Activated CD4-positive, CD25-positive, alpha-beta regulatory T cell treated with anti-CD3 and anti-CD28 coated beads, Interleukin-2, amount 50 U/mL, for 24 hours (primary cell): ENCODE measurements at places on chromosomes 3 and 15.

- ATAC-seq = no peak
Observed at GRCh38 chr3:127715532-127715931, 42.8 kb downstream of the ABTB1 start.

GRCh38 chr15:47374222-47374621 lies 343.1 kb upstream of the SEMA6D start:
- ATAC-seq = no peak

DNA sequence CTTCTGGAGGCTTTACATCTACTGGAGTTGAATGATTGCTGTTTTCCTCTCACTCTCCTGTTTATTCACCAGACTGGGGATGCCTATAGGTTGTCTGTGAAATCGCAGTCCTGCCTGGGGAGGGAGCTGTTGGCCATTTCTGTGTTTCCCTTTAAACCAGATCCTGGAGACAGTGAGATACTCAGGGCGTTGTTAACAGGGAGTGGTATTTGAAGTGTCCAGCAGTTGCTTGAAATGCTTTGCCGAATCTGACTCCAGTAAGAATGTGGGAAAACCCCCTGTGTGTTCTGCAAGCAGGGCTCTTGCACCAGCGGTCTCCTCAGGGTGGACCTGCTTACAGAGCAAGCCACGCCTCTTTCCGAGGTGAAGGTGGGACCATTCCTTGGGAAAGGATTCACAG lies 4.3 kb upstream of the LRRK1 start:
- no peak for ATAC-seq

DNA sequence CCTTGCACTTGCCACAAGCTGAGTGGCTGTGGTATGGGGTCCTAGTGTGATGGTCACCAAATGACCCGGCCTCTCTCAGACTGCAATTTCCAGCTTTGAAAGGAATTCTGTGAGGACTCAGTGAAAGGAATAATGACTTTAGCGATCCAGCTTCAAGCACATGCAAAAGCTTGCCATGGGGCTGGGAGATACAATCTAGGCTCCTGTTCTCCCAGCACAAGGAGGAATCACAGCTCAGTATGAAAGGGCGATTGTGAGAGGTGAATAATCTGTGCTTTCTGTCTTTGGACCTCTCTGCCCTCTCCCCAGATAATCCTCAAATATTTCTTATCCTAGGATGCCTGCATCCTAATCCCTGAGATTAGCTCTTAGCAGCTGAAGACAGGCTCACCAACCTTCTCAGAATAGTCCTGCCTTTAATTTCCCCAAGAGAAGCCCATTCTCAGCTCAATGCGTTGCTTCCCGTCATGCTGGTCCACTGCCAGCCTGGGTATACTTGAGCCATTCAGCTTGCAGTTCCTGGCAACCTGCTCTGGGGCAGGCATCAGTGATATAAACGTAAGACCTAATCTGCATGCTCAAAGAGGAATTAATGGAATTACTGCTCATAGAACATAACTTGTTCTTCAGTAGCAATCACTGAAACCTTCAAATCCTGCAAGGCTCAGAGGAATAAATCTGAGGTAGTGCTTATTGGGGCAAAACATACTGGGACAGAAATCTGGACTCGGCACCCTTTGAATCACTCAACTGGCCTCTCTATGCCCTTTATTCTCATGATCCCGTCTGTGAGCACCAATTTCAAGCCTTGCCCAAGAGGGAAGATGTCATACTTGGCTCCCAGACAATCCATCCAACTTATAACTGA lies 15.1 kb downstream of the TLNRD1 start:
- no peak for ATAC-seq

GRCh38 chr3:87398168-87398801 lies 121.9 kb upstream of the POU1F1 start:
- no peak for ATAC-seq

GRCh38 chr15:73724212-73724611 lies 28.9 kb downstream of the INSYN1 start:
- ATAC-seq = no peak

- ATAC-seq = no peak
Observed at GRCh38 chr3:171898192-171898591, 55.0 kb downstream of the TMEM212 start.

GRCh38 chr3:60792249-60792852 lies 458.9 kb downstream of the FHIT start:
- no peak for ATAC-seq

- ATAC-seq = no peak
Observed at GRCh38 chr3:178084938-178085816, 451.1 kb upstream of the KCNMB2 start.

DNA sequence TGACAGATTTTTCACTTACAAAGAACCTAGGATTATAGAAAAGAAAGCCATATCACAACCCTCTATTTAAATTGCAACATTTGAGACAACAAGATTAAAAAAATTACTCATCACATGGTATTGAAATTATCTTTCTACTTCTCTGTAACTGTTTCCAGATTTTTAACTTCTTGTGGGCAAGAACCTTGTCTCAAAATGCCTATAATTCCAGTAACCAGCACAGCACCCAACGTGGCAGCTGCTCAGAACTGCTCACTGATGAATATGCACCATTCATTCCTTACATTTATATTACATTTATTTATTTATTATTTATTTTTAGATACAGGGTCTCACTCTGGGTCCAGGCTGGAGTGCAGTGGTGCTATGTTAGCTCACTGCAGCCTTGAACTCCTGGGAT lies 216.1 kb downstream of the THRB start:
- no peak for ATAC-seq

- ATAC-seq = no peak
Observed at GRCh38 chr3:62622553-62623174, 249.3 kb upstream of the FEZF2 start.

DNA sequence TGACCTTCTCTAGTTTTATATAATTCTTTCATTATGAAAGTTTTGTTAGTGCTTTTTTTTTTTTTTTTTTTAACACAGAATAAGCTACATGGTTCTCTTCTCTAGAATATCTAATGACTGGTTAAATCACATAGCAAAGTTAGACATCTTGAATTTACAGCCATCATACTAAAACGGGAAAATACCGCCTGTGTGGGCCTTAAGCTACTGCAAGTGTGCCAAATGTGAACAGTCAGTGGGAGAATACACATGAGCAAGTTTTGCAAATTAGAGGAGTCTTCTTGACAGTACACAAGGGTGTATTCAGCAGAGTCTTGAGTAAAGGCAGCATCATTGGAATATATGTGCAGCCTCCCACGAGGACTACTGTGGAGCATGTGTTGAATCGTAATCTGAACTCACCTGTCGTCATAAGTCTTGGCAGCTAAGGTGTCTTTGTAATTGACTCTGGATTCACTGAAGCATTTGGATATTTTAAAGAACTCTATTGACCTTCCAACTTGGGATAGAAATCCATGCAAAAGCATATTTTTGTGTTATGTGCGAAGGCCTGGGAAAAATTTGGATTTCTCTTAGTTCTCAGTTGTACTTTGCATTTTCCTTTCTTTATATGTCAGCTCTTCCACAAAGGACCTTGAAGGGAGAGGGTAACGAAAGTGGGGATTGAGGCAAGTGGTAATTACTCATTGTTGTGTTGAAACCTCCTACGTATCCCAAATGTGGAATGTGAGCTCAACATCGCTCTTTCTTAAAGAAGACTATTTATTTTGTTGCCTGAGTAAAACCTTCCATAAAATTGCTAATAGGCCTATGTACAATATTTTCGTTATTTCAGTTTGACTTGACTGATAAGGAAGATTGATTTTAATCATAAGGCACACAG lies 117.4 kb downstream of the ATG7 start:
- ATAC-seq = no peak

DNA sequence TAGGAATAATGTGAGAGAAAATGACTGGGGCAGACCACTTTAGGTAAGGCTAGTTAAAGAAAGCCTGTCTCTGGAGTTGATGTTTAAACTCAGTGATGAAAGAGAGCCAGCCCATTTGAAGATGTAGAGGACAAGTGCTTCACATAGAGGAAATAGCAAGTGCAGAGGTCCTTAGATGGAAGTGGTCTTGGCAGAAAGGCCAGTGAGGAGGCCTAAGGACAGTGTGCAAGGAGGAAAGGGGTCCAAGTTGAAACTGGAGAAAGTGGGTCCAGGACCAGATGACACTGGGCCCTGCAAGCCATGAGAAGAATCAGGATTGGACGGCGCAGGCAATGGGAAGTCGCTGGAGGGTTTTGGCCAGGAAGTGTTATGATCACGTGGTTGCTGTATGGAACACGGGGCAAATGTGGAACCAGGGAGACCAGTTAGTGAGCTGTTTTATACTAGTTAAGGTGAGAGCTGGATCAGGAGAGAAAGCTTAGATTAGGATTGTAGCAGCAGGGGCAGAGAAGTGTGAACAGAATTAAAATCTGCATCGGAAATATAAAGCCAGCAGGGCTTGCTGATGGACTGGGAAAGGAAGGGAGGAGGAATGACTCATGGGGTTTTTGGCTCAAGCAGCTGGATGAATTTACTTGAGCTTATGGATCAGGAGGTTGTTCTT lies 48.0 kb upstream of the SCAANT1 start:
- no peak for ATAC-seq

GRCh38 chr3:74410276-74410941 lies 204.1 kb downstream of the CNTN3 start:
- ATAC-seq = no peak

DNA sequence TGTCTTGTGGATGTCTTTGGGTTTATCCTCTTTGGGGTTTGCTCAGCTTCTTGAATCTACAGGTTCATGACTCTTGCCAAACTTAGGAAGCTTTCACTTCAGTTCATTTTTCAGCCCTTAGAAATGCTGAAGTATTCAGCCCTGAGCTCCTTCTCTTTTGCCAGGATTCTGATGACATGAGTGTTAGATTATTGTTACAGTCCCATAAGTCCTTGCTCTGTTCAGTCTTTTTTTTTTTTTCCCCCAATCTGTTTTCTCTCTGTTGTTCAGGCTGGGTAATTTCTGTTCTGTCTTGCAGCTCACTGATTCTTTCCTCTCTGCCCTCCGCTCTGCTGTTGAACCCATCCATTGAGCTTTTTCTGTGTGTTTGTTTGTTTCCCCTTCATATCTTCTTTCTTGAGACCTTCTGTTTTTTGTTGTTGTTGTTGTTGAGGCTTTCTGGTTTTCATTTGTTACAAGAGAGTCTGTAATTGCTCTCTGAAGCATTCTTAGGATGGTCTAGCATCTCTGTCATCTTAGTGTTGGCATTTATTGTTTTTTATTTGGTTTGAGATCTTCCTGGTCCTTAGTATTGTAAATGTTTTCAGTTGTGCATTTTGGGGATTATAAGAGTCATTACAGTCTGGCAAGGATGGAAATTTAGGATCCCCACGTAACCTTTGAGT lies 18.4 kb downstream of the LRCH3 start:
- no peak for ATAC-seq

- no peak for ATAC-seq
Observed at GRCh38 chr15:29825227-29825626, 3.0 kb upstream of the TJP1 start.

DNA sequence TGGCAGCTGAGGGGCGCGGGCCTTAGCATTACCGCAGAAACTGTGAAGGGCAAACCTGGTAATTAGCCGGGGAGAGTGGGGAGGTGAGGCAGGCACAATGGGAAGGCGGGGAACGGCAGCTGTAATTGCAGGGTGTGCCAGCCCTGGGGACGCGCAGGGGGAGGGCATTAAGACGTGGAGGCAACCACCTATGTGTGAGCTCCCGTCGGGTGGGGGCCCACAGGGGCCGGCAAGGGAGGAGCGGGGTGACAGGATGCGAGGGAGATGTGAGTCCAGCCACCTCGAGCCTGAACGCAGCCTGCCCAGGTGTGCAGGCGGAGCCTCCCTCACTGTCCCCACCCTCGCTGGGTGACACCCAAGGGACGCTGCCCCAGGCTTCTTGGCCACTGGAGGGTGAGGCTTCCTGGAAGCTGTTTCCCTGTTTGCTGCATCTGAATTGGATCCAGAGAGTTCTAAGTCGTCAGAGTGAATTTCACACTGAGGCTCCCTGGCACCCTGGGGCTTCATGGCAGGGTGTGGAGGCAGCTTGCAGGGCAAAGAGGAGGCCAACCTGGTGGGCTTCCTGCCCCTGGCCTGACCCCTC lies 130.6 kb upstream of the MEF2A start:
- no peak for ATAC-seq

DNA sequence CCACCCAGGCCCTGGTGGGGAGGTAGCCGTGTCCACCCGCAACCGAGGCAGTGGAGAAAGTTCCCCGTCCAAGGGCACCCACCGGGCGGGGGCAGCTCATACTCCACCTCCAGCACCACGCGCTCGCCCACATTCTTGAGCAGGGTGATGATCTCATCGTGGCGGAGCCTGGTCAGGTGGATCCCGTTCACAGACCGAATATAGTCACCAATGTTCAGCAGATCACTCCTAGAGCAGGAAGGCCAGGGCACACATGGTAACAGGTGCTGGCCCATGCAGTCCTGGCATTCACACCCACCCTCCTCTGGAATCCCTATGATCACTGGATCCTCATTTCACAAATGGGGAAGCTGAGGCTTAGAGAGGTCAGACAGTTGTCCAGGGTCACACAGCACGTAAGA lies 15.8 kb downstream of the GRIP2 start:
- ATAC-seq = no peak

- ATAC-seq = no peak
Observed at GRCh38 chr3:56187051-56187450, 281.2 kb downstream of the ERC2 start.
